H7 (cell line): ENCODE measurements at places on chromosomes 12 and 14.

DNA sequence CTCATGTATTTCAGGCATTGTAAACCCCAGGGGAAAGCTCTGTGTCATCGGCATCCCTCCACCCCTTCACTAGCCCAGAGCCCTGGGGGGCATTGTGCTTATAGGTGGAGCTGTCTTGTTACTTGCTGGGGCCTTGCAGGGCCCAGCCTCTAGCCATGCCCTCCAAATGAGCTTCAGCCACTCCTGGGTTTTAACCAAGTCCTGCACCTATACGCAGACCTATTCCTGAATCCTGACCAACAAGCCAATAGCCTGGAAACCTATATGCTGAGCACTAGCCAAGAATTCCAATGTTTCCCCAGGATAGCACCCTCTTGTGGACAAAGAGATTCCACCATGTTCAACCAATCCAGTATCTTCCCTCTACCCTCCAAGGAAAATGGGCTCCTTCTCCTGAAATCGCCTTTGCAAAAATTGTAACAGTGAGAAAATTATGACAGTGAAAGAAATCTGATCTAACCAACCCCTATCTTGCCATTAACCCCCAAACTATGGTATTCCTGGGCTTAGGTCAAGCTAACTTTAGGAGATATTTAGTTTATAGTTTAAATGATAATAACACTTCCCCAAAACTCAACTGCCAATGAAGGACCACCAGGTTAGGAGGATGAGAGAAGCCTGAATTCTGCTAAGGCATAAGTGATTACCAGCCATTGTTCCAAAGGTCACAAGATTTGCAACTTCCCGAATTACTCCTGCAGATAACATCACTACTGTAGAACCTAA lies 55.5 kb downstream of the TTC7B start:
- DNase-seq: peak; percentile 69

DNA sequence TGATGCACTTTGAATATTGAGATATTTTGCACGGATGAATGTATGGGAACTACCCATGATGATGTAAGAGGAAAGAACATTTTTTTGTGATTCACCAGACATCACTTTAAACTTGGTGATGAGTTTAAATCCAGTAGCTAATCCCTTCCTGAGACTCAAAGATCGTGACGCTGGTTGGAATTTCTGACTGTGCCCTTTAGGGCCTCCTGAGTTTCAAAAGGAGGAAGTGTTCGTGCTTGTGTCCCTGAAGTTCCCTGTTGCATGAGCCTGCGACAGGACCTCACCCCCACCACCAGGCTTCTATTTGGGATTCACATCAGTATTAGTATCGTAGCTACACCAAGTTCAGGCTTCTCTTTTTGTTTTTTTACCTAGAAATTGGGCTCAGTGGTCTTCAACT lies 18.6 kb upstream of the RIN3 start:
- no peak for DNase-seq

GRCh38 chr12:55966408-55967281 lies at the start of gene CDK2:
Gene CDK2, plus strand, starts transcription at chr12:55966830. Its CDS starts 179 bp downstream, at chr12:55967009.
- DNase-seq: peak; percentile 96

- peak; percentile 18 for DNase-seq
Measured at GRCh38 chr12:6810758-6811157, 10.9 kb upstream of the GPR162 start.

GRCh38 chr12:9626291-9626690 lies 18.6 kb upstream of the KLRB1 start:
- no peak for DNase-seq

DNA sequence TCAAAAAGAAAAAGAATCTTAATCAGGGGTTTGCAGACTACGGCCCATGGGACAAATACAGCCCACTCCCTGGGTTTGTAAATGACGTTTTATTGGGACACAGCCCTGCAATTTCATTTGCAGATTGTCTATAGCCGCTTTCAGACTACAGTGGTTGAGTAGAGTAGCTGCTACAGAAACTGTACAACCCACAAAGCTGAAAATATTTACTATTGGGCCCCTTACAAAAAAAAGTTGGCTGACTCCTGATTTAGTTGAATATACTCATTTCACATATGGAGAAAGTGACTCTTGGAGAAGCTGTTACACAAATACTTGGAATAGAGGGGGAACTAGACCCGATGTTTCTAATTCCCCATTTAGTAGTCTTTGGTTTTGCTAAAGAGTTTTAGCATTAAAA lies 162.5 kb upstream of the NOS1 start:
- DNase-seq: no peak

GRCh38 chr12:124744659-124745464 lies 118.8 kb downstream of the SCARB1 start:
- peak; percentile 95 for DNase-seq
